ENCODE measurements at places on chromosomes 7 and 10.

- no peak for DNase-seq
Observed at GRCh38 chr7:11336432-11336831, 362.8 kb downstream of the PHF14 start.

DNA sequence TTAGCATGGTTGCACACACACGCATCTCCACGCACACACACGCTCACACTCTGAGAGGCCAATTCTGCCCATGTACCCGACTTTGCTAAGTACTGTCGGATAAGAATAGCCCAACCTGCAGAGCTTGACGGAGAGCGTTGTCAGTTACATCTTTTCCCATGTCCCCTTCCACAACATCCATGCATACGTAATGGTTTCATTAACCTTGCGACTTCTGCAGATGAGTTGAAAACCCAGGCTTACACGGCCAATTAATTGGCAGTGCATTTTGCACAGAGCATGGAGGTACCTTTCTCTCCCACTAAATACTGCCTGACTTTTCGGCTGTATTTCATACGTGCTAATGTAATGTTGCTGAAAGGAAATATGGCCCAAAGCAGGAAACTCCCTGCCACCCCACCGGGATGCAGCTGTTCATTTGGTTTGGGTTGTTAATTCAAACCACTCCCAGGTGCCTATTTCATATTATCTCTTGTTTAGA is 291.2 kb upstream of the HABP2 start:
- DNase-seq: no peak

DNA sequence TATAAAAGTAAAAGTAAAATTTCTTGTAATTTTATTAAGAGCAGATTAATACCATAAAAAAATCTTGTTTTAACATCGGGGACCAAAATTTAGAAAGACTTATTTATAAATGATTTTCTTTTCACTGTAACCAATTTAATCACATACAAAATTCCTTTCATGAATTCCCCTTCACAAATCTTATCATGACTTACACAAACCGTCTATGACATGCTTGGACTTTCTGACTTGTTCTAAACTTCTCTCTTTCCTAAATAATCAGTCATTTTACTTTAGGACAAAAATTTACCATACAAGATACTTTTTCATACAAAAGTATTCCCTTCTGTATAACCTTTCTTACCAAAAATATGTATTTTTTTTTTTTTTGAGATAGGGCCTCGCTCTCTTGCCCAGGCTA is 9.3 kb downstream of the CROT start:
- no peak for DNase-seq

GRCh38 chr10:57535306-57535705 is 732.4 kb downstream of the IPMK start:
- DNase-seq: no peak

DNA sequence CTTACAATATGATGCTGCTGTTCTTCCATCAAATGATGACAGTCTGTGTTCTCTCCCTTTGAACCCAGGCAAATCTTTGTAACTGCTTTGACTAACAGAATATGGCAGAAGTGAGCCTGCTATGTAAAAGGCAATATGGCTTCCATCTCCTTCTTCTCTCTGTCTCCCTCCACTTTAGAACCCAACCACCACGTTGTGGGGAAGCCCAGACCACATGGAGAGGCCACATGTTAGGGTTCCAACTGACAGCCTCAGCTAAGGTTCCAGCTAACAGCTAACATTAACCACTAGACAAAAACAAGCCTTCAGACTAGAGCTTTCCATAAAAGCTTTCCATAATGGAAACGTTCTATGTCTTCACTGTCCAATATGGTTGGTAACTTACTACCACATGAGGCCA is 107.7 kb downstream of the PRTFDC1 start:
- DNase-seq: no peak

DNA sequence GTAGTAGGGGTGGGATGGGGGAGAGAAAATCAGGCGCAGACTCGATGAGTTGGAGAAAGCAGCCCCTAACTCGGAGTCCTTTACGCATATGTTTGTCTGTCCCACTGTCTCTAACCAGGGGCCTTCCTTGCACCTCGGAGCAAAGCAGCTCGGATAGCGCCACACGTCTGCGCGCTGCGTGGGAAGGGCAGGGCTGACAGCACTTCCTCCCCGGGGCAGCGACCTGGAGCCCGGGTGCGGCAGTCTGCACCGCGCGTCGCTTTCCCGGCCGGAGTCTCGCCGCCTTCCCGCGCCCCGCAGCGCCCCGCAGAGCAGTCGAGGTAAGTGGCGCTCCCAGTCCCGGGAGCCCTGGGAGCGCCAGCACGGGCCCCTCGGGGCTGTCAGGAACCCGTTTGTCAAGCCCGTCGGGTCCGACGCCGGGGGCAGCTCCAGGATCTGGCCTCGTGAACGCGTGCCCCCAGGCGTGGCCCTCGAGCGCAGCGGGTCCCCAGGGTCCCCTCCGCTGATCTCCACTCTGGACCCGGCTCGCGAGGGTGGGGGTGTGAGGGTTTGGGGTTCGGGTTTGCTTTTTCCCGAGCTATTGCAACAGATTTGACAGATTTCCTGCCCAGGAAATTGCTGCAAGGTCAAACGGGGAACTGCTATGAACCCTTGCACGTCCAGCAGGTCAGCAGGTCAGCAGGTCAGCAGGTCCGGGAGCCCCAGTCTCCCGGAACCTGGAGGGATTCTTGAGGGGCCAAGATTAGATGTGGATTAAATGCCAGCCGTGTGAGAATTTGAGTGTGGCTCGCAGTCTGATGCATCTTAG is 597 bp downstream of the APBB1IP start:
- DNase-seq: no peak

GRCh38 chr7:152054367-152055230 is 29.1 kb downstream of the GALNT11 start:
- DNase-seq: no peak

DNA sequence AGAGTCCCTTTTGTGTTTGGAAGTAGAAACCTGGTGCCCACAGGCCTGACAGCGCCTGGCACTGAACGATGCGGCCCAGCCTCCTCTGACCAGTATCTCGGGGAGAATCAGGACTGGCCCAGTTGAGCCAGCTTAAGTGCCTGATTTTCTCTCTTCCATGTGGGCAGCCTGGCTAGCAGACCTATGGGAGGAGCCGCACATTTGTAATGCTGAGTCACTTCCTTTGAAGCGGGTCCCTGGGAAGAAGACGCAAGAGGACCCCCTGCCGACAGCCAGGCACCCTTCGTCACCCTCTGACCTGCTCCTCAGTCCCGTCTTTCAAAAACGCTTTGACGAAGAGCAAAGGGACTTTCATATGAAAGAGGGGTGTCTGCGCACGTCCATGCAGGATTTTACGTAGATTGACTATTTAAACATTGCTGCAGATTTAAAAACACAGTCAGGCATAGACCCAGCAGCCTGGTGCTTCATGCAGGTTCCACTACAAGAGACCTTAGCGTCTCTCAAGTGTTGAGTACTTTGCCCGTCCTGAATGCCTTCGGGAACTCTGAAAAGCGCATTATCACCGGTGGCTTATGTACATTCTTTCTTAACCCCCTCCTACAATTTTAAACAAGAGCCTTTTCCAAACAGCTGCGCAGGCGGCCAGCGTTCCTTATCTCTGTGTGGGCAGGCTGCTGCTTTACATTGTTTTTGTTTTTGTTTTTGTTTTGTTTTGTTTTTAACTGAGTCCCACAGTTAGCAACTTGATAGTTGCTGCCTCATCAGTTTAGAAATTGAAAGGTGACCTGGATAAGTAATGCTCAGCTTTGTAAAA is 36.5 kb upstream of the AP5Z1 start:
- no peak for DNase-seq

GRCh38 chr10:73585327-73585726 is 5.8 kb downstream of the USP54 start:
- DNase-seq: no peak

DNA sequence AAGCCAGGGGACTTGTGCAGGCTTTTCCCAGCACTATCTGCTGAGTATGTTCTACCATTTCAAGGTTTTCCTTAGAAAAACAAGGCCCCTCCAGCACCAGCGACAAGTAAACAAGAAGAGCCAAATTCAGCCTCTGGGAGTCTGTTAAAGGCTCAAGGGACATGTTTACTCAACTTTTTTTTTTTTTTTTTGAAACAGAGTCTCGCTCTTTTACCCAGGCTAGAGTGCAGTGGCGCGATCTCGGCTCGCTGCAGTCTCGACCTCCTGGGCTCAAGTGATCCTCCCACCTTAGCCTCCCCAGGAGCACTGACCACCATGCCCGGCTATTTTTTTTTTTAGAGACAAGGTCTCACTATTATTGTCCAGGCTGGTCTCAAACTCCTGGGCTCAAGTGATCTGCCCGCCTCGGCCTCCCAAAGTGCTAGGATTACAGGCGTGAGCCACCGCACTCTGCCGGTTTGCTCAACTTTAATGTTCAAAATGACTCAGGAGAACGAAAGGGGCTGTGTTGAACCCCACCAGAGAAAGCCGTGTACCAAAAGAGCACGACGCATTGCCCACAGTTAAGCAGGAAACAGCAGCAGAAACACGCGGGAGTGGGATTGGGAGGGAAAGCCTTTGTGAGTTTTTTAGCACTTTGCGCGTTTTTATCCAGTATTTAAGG is 772 bp downstream of the PRDX3 start:
- DNase-seq: no peak

- DNase-seq: no peak
Observed at GRCh38 chr10:131179361-131179760, 132.2 kb downstream of the TCERG1L start.

GRCh38 chr7:47444376-47445098 is 137.4 kb downstream of the TNS3 start:
- DNase-seq: no peak

DNA sequence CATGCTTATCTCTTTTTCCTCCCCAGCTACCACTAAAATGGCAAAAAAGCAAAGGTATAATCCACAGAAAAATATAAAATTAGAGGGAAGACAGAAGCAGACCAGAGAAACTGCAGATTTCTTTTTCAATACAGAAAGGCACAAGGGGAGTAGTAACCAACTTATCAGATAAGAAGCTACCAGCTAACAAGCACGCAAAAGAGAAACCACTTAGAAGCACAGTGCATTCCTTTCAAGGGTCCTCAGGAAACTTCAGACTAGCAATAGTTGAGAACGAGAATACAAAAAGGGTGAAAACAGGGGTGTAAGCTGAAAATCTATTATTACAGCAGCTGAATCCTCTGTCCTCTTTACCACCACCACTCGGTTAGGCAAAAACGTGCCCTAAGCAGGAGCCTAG is 9.9 kb upstream of the OR2A5 start:
- DNase-seq: no peak

DNA sequence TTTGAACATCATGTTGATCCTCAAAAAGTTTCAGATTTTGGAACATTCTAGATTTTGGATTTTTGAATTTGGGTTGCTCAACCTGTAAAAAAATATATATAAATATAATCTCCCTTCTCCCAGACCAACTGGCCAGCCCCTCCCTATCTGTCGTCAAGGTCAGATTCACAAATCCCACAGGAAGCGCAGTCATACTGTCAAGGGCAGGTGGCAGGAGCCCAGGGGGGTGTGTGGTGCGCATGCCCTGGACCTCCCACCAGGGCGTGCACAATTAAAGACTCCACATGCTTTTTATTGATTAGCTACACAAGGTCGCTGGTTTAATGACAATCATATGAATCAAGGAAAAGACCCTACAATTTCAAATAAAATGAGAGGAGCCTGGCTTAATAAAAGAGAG is 77.0 kb upstream of the EEPD1 start:
- DNase-seq: no peak

- DNase-seq: no peak
Observed at GRCh38 chr10:85921789-85922188, 444.8 kb downstream of the GRID1 start.

DNA sequence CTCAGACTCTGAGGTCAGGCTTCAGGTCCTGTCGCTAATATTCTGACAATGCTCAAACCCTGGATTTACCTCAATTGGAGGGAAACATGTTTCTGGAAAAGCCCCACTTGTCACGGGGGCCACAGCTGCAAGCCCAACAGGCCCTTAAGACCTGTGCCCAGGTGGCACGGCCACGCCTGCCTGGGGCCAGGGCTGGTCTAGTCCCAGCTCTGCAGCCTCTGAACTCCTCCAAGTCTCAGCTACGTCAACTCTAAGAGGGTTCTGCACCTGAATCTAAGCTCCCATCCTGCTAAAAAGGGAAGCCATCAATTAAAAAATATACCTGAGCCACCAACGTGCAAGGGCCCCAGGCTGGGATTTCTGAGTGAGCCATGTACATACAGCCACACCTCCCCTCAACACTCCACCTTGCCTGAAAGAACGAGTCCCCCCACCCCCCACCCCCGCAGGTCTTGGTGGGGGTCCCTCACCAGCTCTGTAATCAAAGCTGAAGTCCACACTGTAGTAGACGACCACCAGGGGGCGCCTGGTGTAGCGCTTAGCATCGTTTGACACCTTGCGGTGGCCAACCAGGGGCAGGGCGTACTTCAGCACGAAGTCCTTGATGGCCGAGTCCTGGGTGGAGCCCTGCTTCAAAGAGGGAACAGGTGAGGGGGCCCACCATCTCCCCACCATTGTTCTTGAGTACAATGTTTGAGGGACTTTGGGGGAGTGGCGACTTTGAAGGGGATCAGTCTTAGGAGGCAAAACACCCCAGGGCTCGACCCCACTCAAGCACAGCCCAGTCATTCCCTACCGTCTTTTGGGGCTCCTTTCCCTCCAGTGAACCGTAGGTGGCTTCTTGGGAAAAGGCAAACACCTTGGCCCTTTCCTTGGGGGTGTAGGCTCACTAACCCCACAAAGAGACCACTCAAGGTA is 22.6 kb downstream of the PDIA4 start:
- DNase-seq: peak; percentile 74

DNA sequence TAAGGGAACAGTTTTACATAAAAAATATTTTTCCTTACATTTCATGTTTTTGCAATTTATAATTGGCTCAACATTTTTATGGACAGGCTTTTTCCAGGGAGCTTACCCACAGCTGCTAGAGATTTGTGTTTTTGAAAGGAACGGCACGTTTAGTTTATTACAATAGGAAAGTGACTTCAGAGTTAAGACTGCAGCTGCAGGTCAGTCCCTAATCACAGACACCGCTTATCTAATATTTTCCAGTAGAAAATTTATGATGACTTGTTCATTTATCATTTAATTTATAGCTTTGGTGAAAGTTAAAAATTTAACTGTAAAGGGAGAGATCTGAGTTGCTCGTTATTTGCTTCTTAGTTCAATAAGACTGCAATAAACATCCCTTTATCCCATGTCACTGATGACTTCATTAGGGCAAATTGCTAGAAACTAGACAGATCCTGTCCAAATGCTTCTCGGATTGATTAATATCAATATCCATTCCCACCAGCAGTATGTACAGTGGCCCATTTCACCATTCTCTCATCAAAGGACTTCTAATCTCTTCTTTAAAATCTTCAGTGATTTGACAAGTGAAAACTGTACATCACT is 97.0 kb upstream of the ODAD2 start:
- DNase-seq: no peak

- DNase-seq: no peak
Observed at GRCh38 chr10:116300542-116300941, 23.7 kb upstream of the CCDC172 start.

- no peak for DNase-seq
Observed at GRCh38 chr10:71302451-71302850, 16.6 kb upstream of the SLC29A3 start.

GRCh38 chr10:44859546-44860285 is 51.4 kb upstream of the TMEM72 start:
- no peak for DNase-seq

All from stimulated activated CD8-positive, alpha-beta memory T cell treated with anti-CD3 and anti-CD28 coated beads, Interleukin-15, amount 100 ng/mL, for 24 hours (primary cell).